CD4-positive, alpha-beta memory T cell (primary cell): ENCODE measurements at places on chromosomes 6 and 20.

GRCh38 chr6:3063733-3064700, 4.3 kb upstream of the RIPK1 start:
- DNase-seq = peak; percentile 86

GRCh38 chr6:155325700-155326516, 11.6 kb upstream of the TFB1M start:
- DNase-seq = no peak

DNA sequence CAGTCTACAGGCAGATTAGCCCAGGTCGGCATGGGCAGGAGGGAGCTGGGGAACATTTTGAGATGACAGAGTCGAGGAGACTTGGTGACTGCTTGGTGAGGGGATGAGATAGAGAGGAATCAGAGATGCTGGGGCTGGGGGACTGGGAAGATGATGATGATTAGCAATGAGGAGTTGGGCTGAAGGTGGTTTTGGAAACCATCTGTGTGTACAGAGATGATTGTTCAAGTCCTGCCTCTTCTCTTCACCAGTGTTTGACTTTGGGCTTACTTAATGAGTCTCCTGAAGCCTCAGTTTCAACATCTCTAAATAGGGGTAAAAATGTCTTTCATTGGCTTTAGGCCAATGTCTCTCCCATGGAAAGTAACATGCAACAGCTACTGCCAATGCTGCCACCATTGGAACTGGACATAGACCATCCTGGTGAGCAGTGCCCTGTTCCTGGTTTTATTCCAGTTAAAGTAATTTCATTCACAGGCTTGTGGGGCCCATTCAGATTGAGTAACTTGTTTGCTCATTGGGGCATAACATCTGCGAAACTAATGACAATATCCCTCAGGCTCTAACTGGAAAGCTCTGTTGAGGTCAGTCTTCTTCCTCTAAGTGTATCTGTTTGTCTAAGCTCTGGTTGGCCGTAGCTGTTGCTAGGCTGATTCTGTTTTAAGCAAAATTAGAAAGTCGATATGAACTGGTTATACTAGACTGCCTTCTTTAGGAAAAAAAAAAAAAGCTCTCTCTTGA, 99.1 kb downstream of the ARMC2 start:
- no peak for DNase-seq

GRCh38 chr6:148593130-148593812, 153.6 kb upstream of the UST start:
- no peak for DNase-seq

DNA sequence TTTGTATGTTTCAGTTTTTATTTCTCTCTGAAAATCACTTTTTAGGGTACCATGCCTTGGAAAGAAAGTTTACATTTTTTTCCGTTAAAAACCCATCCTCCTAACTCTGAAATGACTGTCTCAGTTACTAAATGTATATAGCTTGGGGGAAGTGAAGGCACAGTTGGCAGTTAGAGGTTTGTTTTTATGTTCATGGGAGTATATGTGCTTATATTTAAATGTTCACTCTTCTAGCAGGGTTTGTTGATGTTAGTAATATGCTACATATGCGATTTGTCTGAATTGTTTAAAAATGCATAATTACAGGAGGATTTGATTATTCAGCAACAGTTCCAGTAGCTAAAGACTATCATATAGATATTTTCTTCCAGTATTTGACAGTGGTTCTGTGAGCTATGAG, 31.1 kb downstream of the CDKAL1 start:
- DNase-seq = no peak

DNA sequence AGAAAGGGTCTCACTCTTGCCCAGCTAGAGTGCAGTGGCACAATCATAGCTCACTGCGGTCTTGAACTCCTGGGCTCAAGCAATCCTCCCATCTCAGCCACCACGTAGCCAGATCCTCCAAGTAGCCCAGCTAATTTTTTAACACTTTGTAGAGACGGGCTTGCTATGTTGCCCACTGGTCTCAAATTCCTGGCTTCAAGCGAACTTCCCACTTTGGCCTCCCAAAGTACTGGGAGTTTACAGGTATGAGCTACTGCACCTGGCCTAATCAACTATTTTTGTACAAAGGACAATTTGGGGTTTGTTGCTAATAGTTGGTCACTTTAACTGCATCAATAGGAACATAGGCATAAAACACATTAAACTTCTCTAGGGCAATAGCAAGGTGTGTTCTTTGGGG, 29.9 kb upstream of the SYNCRIP start:
- DNase-seq = no peak

GRCh38 chr6:138440296-138440695, 36.3 kb downstream of the HEBP2 start:
- DNase-seq = no peak

GRCh38 chr6:134235937-134236751, 81.8 kb downstream of the SGK1 start:
- peak; percentile 12 for DNase-seq

DNA sequence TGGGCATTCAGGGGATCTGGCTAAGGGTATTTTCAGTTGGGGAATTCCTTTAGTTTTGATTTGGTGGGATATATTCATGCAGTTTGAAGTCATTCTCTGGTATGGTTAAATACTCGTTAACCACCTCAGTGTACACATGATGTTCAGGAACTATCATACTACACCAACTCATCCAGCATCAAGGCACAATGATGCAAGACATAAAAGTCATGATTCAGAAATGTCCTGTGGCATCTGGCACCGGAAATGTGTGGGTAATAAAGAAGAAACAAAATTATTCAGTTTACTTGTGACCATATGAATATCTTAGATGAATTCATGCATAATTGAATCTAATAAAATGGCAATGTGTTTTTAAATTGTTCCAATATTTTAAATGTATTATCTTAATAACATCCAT, 129.0 kb upstream of the BMP5 start:
- no peak for DNase-seq

DNA sequence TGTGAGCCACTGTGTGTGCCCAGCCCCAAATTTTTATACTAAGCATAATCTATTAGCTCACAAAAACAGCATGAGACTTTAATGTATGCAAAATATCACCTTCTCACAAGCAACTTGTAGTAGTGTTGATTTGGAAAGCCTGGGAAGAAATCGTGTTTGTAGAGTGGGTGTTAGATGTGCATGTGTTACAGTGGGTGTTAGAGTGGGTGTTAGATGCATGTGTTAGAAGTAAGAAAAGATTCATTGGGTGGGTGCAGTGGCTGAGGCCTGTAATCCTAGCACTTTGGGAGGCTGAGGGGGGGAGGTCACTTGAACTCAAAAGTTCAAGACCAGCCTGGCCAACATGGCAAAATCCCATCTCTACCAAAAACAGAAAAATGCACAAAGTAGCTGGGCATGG, 6.3 kb upstream of the SCAF8 start:
- DNase-seq = no peak

- DNase-seq = no peak
These were observed at the start of gene C20orf141 for GRCh38 chr20:2814587-2815051. C20orf141 (plus strand) TSS chr20:2814987; CDS start chr20:2815185, 198 bp downstream.

GRCh38 chr6:916131-916530, 223.2 kb upstream of the EXOC2 start:
- DNase-seq = no peak

GRCh38 chr6:149565527-149566409, at the start of gene GINM1:
GINM1 (plus strand) TSS chr6:149566375; CDS start chr6:149566415, 40 bp downstream.
- DNase-seq = peak; percentile 94

DNA sequence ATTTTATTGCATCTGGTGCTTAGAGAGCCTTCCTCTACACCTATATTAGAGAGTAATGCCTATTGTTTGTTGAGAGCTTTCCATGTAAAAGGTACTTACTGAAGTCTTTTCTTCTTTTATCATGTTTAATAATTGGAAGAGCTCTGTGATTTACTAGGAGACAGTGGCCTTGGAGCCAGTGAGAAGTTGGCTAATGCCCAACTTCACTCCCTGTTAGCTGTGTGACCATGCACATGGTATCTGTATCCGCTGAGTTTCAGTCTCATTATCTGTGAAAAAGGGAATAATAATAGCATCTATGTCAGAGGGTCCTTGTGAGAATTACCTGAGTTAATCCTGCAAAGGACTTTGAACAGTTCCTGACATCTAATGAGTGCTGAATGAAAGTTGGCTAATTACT, 105.0 kb downstream of the CD109 start:
- no peak for DNase-seq

- DNase-seq = no peak
These were observed 95.5 kb upstream of the AGPAT4 start for GRCh38 chr6:161369339-161369738.

DNA sequence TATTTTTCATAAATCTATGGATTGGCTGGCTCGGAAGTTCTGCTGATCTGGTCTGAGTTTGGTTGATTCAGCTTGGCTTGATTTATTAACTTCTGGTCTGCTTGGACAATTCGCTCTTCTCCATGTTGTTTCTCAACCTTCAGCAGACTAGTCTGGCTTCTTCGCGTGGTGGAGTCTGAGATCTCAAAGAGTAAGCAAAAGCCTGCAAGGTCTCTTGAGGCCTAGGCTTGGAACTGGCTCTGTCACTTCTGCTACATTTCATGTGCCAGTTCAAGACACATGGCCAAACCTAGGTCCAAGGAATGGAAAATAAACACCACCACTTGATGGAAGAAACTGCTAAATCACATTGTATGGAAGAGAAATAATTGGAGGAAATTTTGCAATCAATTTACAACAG, 115.1 kb upstream of the JAG1 start:
- no peak for DNase-seq

GRCh38 chr6:69663215-69663614, 133.6 kb downstream of the LMBRD1 start:
- DNase-seq = no peak

DNA sequence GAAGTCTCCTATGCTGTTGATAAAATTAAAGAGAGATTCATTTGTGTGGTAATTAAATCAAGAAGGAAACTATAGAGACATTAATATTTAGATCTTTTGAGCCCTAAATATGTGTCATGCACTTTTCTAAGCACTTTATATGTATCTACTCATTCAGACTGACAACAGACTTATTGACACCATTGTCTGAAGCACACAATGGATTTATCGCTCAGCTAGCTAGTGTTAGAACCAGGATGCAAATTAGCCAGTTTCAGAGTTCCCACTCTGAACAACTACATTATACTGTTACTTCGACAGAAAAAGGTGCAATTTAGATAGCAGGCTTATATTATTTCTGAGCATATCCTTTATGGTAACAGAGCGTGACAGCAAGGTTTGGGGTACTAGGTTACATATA, 27.7 kb upstream of the KIAA0408 start:
- no peak for DNase-seq

GRCh38 chr20:21141825-21142224, 15.9 kb downstream of the KIZ start:
- DNase-seq = no peak

GRCh38 chr6:149455031-149455732, 29.6 kb downstream of the ZC3H12D start:
- DNase-seq = no peak

DNA sequence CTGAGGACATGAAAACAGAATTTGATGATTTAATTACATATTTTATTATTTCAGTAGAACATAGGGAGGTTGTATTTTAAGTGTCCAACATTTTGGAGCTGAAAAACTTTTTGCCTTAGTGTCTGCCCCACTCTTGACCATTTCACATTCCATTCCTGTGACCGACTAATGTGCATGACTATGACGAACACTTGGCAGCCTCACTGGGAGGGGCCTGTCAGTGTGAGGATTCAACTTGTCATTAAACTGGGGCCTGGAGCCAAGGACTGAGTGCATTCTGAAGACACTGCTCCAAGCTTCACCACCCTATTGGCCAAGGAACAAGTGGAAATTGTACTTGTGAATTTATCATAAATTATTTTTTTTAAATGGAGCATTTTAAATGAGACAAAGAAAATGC, 661.3 kb downstream of the BCKDHB start:
- no peak for DNase-seq

DNA sequence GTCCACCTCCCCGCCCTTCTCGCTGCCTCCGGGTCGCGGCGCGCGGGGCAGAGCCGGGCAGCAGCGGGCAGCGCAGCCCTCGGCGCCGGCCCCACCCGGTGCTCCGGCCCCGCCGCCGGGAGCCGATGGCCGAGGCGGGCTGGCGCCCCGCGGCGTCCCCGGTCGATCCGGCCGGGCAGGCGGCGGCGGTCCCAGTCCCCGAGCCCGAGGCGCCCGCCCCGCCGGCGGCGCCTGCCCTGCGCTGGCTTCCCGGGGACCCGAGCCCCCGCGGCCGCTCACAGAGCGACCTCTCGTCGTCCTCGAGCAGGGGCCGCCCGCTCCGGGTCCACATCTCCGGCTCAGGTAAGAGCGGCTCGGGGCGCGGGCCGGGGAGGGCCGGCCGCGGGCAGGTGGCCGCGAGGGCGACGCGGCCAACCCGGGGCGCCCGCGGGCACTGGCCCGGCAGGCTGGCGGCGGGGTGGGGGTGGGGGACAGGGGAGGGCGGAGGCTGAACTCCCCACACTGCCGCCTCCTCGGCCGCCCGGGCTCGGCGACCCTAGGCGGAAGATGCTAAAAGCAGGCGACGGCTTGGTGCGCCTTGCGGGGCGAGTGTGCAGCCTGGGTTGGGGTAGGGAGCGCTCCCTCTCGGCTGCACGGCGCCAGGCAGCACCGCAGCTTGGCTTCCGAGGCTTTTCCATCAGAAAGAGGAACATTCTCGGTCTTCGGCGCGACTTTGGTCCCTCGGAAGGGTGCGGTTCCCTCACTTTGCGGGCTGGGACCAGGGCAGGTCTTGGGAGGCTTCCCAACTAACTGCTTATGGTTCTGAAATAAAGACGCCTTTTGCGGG, 25.6 kb upstream of the FUCA2 start:
- DNase-seq = peak; percentile 61

DNA sequence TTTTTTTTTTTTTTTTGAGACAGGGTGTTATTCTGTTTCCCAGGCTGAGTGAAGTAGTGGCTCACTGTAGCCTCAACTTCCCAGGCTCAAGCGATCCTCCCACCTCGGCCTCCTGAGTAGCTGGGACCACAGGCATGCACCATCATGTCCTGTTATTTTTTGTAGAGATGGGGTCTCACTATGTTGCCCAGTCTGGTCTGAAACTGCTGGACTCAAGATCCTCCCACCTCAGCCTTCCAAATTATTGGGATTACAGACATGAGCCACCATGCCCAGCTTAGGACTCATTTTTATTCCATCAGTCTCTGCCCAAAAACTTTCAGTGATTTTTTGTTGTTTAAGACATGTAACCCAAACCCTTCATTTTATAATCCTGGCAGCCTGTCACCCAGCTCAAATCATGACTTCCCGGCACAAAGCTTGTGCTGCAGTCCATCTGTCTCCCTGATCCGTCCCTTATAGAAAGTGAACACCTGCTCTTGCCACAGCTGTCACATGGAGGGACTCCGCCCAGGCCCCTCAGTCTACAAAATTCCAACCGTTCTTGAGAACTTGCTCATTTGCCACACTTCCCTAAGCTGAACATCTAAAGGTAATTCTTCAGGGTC, 183.9 kb upstream of the JARID2 start:
- DNase-seq = no peak

GRCh38 chr6:101391772-101392585, 1.5 kb upstream of the GRIK2 start:
- no peak for DNase-seq

GRCh38 chr20:37350649-37351574, 5.0 kb downstream of the SRC start:
- DNase-seq = no peak
